Activated CD4-positive, alpha-beta T cell treated with anti-CD3 and anti-CD28 coated beads for 36 hours (primary cell): ENCODE measurements at places on chromosomes 4 and X. TPM values are rescaled to one million over a fixed set of nuclear protein-coding genes. Genes with fewer than 3 reads are reported as not detected.

GRCh38 chr4:25098964-25099891 lies 61.0 kb downstream of the SEPSECS start:
- DNase-seq, result no peak

GRCh38 chrX:45768666-45769236 lies 568.1 kb upstream of the DIPK2B start:
- DNase-seq, result no peak

The TAF7L gene
- not detected for total RNA-seq

GRCh38 chr4:182717788-182718583 lies 199.2 kb downstream of the DCTD start:
- DNase-seq, result no peak

DNA sequence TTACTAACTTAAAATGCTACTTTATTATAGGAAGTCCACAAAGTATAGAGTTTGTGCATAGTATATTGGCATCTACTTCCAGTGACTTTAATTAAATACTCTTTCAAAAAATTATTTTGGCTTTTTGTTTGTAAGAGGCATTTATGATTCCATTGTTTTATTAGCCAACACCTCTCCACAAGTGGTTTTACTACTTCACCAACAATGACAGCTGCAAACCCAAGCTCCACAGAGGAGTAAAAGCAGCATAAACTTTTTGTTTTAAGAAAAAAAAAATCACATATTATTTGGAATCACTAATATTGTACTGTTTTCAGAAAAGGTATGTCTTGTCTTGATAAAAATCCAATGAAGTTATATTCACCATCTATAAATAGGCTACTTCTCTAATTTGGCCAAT lies 88.5 kb downstream of the FIP1L1 start:
- DNase-seq, result no peak

- no peak for DNase-seq
Measured at GRCh38 chr4:123351713-123352112, 44.9 kb upstream of the SPRY1 start.

- no peak for DNase-seq
Measured at GRCh38 chr4:22241415-22241814, 274.5 kb downstream of the ADGRA3 start.
